Cardiac muscle cell (in vitro differentiated cells and primary cell): ENCODE measurements at places on chromosomes 1 and 21. TPM values are rescaled to one million over a fixed set of nuclear protein-coding genes. Genes with fewer than 3 reads are reported as not detected.

- H3K27ac ChIP-seq, result no peak overlapping the region
- no peaks in the 10 kb centered on the region for H3K4me1 ChIP-seq
- no peak for DNase-seq
Observed at GRCh38 chr1:119651641-119652040, 3.6 kb upstream of the ZNF697 start.

DNA sequence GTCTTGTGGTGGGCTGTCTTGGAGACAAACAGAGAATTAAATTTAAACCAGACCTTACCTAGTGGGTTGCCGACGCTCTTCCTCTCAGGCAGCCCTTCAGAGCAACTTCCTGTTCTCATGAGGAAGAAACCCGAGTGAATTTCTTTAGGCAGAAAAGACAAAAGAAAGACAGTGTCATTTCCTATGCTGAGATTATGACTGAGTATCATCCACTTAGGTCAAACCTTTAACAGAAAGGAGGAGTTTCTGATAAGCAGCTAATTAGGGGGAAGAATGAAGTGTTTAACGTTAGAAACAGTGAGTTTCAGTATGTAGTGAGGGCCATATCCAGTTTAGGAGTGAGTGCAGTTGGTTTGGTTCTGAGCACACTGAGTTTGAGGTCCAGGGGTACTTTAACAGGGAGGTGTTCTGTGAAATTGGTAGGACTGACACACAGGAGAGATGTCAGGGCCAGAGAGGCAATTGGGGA, 38.7 kb downstream of the FASLG start:
- no peaks in the 10 kb centered on the region for H3K27me3 ChIP-seq
- H3K4me1 ChIP-seq, result peaks cover 4% of the 10 kb centered on the region
- H3K4me3 ChIP-seq, result no peak overlapping the region
- no peak for DNase-seq
- H3K27ac ChIP-seq, result no peak overlapping the region
- H3K36me3 ChIP-seq, result no peaks in the 10 kb centered on the region

- H3K36me3 ChIP-seq, result no peaks in the 10 kb centered on the region
- H3K4me3 ChIP-seq, result no peak overlapping the region
- DNase-seq, result no peak
- no peaks in the 10 kb centered on the region for H3K4me1 ChIP-seq
- no peak overlapping the region for H3K27ac ChIP-seq
- H3K27me3 ChIP-seq, result no peaks in the 10 kb centered on the region
Observed at GRCh38 chr1:58095183-58095582, 451.3 kb downstream of the OMA1 start.

DNA sequence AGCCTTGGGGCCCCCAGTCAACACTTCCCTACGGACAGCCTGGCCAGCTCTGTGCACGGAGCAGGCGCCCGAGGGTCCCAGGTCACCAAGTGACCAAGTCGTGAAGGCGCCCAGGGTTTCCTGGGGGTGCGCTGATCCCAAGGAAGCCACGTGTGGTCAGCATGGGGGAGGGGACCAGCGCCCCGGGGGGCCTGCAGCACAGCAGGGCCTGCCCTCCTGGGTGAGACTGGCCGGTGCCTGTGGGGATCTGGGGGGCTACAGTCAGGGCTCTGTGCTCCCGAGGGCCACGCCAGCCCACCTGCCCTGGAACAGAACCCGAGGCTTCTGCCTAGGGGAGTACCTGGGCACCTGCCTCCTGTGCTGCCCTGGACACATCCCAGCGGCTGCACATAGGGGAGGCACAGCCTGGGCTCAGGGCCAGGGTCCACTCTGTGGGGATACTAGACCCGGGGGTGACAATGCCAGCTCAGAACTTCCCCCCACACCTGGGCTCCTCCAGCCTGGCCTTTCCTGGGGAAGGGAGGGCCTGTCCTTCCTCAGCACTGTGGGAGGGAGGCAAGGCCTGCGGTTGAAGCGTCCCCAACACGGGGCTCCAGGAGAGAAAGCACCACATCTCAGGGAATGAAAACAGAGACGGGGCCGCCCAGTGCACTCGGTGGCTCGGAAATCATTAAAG, 6.2 kb upstream of the POFUT2 start:
- H3K4me1 ChIP-seq, result peaks cover 35% of the 10 kb centered on the region
- H3K36me3 ChIP-seq, result no peaks in the 10 kb centered on the region
- DNase-seq, result no peak
- no peak overlapping the region for H3K4me3 ChIP-seq

DNA sequence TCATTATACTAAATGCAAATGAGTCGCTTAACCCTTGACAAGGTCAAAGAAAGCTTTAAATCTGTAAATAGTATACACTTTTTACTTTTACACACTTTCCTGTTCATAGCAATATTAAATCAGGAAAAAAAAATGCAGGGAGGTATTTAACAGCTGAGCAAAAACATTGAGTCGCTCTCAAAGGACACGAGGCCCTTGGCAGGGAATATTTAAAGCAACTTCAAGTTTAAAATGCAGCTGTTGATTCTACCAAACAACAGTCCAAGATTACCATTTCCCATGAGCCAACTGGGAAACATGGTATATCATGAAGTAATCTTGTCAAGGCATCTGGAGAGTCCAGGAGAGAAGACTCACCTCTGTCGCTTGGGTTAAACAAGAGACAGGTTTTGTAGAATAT, 62.7 kb downstream of the CAPN2 start:
- peaks cover 32% of the 10 kb centered on the region for H3K4me1 ChIP-seq
- H3K4me3 ChIP-seq, result no peak overlapping the region
- peaks cover 41% of the 10 kb centered on the region for H3K36me3 ChIP-seq
- DNase-seq, result no peak

DNA sequence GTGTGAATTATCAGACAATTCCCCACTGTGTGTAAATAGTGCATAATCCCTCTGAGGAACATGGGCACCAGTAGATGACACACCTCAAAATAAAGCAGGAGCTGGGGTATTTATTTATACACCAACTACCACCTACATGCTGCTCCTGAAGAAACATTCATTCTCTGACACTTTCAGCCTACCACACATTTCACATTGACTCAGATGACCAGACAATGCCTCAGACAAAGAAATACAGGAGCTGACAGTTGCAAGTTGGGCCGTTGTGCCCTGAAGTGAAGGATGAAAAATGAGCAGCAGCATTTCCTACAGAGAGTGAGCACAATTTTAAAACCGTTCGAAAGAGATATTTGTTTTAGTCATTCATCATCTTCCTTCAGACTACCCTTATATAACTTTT, 63.2 kb downstream of the RGS2 start:
- H3K4me1 ChIP-seq, result no peaks in the 10 kb centered on the region
- no peak for DNase-seq
- no peak overlapping the region for H3K4me3 ChIP-seq
- H3K36me3 ChIP-seq, result no peaks in the 10 kb centered on the region
- no peaks in the 10 kb centered on the region for H3K27me3 ChIP-seq
- no peak overlapping the region for H3K27ac ChIP-seq

- no peaks in the 10 kb centered on the region for H3K36me3 ChIP-seq
- peak; percentile 46 for DNase-seq
- H3K27ac ChIP-seq, result no peak overlapping the region
Observed at GRCh38 chr1:12112711-12113161, 49.6 kb downstream of the TNFRSF8 start.

GRCh38 chr1:168454211-168454815, 89.5 kb downstream of the XCL2 start:
- peak overlapping the region; percentile 56 for H3K27ac ChIP-seq
- no peaks in the 10 kb centered on the region for H3K27me3 ChIP-seq
- no peak for DNase-seq
- H3K4me3 ChIP-seq, result no peak overlapping the region

DNA sequence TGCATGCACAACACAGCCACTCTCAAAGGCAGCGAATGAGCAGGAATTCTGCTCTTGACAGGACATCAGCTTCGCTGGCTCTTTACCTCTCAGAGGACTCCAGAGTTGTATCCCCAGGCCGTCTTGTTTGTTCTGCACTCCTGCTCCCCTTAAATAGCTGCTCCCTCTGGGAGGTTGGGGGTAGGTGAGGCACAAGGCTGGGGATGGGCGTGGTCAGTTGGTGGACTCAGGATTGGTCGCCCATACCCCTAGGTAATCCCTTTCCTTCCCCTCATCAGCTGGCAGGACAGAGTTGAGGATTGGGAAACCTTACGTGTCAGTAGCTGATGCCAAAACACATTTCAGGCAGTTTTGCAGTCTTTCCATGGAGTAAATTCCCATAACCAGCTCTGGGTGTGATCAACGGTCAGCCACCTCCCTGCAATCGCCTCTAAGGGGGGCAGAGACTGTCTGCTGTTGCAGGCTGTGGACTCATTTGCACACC, at the start of gene PLA2G2A:
PLA2G2A (minus strand) TSS at position 125 of the 484 bp plus-strand sequence. CDS start 845 bp downstream, outside the sequence.
- no peaks in the 10 kb centered on the region for H3K36me3 ChIP-seq
- no peak within 1 kb of the TSS for H3K27ac ChIP-seq
- H3K27me3 ChIP-seq, result no peaks in the 10 kb centered on the region
- no peak for DNase-seq

DNA sequence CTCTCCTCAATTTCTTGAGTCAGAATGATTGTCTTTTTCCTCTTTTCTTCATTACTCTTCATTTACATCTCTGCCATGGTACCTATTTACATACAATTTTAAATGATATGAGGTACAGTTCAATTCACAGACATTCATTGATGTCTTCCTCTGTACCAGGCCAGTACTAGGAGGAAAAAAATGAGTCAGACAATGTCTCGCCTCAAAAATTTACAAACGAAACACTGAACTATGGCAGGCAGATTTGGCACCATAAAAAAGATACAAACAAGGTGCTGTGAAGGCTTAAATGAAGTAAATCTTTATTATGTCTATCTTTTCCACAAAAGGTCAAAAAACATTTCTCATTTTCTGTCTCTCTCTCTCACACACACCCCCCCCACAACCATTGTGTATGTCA, 71.0 kb downstream of the RGS13 start:
- H3K27me3 ChIP-seq, result no peaks in the 10 kb centered on the region
- H3K27ac ChIP-seq, result no peak overlapping the region
- no peak for DNase-seq
- no peaks in the 10 kb centered on the region for H3K4me1 ChIP-seq
- H3K36me3 ChIP-seq, result no peaks in the 10 kb centered on the region
- H3K4me3 ChIP-seq, result no peak overlapping the region

GRCh38 chr1:51344602-51345299, 14.4 kb upstream of the TTC39A start:
- DNase-seq, result peak; percentile 46
- H3K4me3 ChIP-seq, result peak overlapping the region; percentile 20
- peaks cover 36% of the 10 kb centered on the region for H3K27me3 ChIP-seq
- no peak overlapping the region for H3K27ac ChIP-seq

- no peaks in the 10 kb centered on the region for H3K27me3 ChIP-seq
- H3K36me3 ChIP-seq, result no peaks in the 10 kb centered on the region
- no peak overlapping the region for H3K4me3 ChIP-seq
- H3K4me1 ChIP-seq, result no peaks in the 10 kb centered on the region
- no peak overlapping the region for H3K27ac ChIP-seq
- DNase-seq, result no peak
Observed at GRCh38 chr1:82697965-82698364, 897.2 kb downstream of the ADGRL2 start.

DNA sequence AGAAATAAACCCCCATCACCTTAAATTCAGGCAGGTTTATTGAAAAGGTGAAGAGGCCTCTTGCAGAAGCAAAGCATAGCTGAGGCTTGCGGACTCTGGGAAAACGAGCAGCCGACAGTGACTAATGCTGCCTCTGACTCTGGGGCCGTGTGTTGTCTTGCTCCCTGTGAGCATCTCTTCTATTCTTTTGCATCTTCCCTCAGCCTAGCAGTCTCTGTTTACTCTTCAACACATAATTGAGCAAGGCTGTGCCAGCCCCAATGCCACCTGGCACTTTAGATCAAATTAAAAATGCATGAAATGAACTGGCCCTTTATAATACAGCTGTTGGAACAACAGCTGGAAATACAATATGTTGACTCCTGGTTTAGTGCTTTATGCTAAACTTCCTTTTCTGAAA, 18.4 kb upstream of the REG4 start:
- H3K4me1 ChIP-seq, result no peaks in the 10 kb centered on the region
- H3K4me3 ChIP-seq, result no peak overlapping the region
- no peaks in the 10 kb centered on the region for H3K36me3 ChIP-seq
- no peak overlapping the region for H3K27ac ChIP-seq

- H3K36me3 ChIP-seq, result no peaks in the 10 kb centered on the region
- H3K27me3 ChIP-seq, result no peaks in the 10 kb centered on the region
- H3K4me1 ChIP-seq, result no peaks in the 10 kb centered on the region
Observed at GRCh38 chr1:240765732-240766363, 153.9 kb upstream of the GREM2 start.

GRCh38 chr1:55081905-55082296, 42.6 kb downstream of the PCSK9 start:
- H3K4me3 ChIP-seq, result no peak overlapping the region
- H3K36me3 ChIP-seq, result peaks cover 64% of the 10 kb centered on the region
- no peaks in the 10 kb centered on the region for H3K27me3 ChIP-seq
- no peak for DNase-seq

- peaks cover 23% of the 10 kb centered on the region for H3K4me1 ChIP-seq
- H3K27me3 ChIP-seq, result no peaks in the 10 kb centered on the region
- peak overlapping the region; percentile 99 for H3K27ac ChIP-seq
- peaks cover 21% of the 10 kb centered on the region for H3K36me3 ChIP-seq
- peak overlapping the region; percentile 76 for H3K4me3 ChIP-seq
Observed at GRCh38 chr1:150579945-150580642, 684 bp upstream of the MCL1 start.

DNA sequence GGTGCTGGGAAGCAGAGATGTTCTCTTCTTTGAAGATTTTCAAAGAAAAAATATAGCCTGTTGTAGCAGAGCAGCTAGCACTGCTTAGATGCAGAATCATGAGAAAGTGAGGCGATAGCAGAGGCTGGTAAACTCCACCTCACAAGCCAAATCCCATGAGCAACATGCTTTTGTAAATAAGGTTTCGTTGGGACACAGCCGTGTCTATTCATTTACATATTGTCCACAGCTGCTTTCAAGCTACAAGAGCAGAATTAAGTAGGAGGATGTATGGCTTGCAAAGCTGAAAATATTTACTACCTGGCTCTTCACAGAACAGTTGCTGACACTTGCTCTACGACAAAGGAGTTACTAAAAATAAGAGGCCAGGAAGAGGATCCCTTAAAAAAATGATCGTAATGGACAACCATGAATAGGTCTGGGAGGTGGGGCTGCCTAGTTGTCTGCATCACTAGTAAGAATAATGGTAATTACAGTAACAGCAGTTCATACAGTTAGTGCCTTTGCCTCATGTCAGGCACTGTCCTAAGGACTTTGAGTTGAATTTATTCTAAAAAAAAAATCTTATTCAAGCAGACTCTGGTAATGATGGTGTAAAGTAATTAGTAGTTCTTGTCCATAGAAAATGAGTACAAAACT, 622.0 kb downstream of the KIF26B start:
- H3K27me3 ChIP-seq, result no peaks in the 10 kb centered on the region
- DNase-seq, result no peak

- H3K27ac ChIP-seq, result no peak overlapping the region
- H3K36me3 ChIP-seq, result no peaks in the 10 kb centered on the region
- no peaks in the 10 kb centered on the region for H3K4me1 ChIP-seq
- no peak for DNase-seq
Observed at GRCh38 chr1:60345621-60346020, 272.1 kb upstream of the C1orf87 start.

- H3K36me3 ChIP-seq, result no peaks in the 10 kb centered on the region
- no peaks in the 10 kb centered on the region for H3K27me3 ChIP-seq
- peaks cover 23% of the 10 kb centered on the region for H3K4me1 ChIP-seq
- peak overlapping the region; percentile 15 for H3K27ac ChIP-seq
- no peak for DNase-seq
Observed at GRCh38 chr1:74693473-74693872, 19.9 kb upstream of the ERICH3 start.

- no peak overlapping the region for H3K4me3 ChIP-seq
- H3K27ac ChIP-seq, result no peak overlapping the region
- no peaks in the 10 kb centered on the region for H3K4me1 ChIP-seq
- no peaks in the 10 kb centered on the region for H3K27me3 ChIP-seq
- no peak for DNase-seq
- H3K36me3 ChIP-seq, result no peaks in the 10 kb centered on the region
Observed at GRCh38 chr21:20944139-20944538, 54.1 kb upstream of the NCAM2 start.

Gene MCOLN2
- polyA plus RNA-seq, result 0.11 TPM in 1 of 2 replicates, not detected in the other

Gene URB2
- 3.4 and 4.7 TPM in 2 replicates for polyA plus RNA-seq

Gene AGMAT
- polyA plus RNA-seq, result 0.12 and 0.31 TPM in 2 replicates

Gene KIF26B
- 58.9 and 60.7 TPM in 2 replicates for polyA plus RNA-seq

Gene SMIM11
- 7.3 and 11.0 TPM in 2 replicates for polyA plus RNA-seq

Gene UTS2
- not detected in 2 replicates for polyA plus RNA-seq

Gene TMCC2
- 6.3 and 9.0 TPM in 2 replicates for polyA plus RNA-seq
